ENCODE measurements at places on chromosomes 11 and 22.

- no peak for DNase-seq
These were observed 478.5 kb upstream of the TENM4 start for GRCh38 chr11:79919350-79919749.

DNA sequence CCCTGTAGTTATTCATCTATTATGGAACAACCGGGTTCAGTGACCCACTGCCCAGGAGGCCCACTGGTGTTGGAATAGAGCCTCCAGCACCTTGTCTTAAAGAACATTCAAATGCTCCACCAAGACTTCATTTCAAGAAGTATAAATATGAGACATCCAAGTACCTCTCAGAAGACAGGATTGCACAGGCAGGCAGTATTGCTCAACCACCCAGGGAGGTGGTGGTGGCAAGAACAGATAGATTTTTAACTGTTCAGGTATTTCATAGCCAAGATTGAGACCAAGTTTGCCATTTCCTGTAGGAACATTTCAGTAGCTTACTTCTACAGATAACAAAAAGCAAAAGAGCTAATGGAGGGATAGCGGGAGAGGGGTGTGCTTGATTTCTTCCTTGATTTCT lies 78.7 kb downstream of the COMMD9 start:
- no peak for DNase-seq

GRCh38 chr11:18696638-18697225 lies 1.8 kb upstream of the TMEM86A start:
- DNase-seq, result no peak

DNA sequence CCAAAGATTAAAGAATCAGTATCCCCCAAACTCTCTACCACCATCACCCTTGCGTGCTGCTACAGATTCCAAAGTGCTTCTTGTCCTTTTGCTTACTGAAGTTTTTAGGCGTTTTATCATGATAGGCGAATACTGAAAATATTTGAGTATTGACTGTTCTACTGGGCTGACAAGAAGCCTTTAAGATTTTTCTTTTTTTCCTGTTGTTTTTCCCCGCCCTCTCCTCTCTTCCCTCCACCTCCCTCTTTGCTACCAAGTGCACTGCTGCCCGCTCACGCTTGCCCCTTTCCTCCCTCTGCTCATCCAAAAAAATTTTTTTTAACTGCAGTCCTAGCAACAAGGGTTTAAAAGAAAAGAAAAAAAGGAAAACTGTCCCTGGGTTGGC lies 679 bp downstream of the SPCS2 start:
- no peak for DNase-seq

DNA sequence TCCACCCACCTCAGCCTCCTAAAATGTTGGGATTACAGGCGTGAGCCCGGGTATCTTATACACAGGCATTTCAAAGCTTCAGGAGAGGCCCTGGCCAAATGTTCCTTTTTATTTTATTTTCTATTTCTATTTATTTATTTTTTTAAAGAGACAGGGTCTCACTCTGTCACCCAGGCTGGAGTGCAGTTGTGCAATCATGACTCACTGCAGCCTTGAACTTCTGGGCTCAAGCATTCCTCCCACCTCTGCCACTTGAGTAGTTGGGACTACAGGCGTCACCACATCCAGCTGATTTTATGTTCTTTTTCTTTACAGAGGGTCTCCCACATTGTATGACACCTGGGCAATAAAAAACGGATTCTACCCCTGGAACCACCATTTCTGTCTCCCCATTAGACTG lies 71.2 kb downstream of the FBXO7 start:
- no peak for DNase-seq

DNA sequence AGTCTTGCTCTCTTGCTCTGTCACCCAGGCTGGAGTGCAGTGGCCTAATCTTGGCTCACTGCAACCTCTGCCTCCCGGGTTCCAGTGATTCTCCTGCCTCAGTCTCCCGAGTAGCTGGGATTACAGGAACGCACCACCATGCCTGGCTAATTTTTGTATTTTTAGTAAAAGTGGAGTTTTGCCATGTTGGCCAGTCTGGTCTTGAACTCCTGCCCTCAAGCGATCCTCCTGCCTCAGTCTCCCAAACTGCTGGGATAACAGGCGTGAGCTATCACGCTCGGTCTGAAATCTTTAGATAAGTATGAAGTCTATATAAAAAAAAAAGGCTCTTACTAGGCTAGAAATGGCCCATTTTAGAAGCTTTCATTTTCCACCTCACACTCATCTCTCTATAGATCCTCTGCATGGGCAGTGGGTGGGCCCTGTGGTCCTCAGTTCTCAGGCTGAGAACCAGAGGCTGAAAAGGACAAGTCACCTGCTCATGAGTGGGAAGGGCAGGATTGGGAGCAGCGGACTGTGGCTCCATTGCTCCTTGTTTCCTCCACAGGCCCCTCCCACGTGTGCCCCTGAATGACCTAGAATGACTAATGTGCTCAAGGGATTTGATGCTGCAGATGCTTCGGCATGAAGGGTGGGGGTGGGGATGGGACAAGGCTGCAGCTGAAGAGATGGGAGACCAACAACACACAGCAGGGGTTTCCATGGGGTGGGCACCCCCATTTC lies 19.8 kb upstream of the PRAME start:
- DNase-seq, result peak; percentile 31

DNA sequence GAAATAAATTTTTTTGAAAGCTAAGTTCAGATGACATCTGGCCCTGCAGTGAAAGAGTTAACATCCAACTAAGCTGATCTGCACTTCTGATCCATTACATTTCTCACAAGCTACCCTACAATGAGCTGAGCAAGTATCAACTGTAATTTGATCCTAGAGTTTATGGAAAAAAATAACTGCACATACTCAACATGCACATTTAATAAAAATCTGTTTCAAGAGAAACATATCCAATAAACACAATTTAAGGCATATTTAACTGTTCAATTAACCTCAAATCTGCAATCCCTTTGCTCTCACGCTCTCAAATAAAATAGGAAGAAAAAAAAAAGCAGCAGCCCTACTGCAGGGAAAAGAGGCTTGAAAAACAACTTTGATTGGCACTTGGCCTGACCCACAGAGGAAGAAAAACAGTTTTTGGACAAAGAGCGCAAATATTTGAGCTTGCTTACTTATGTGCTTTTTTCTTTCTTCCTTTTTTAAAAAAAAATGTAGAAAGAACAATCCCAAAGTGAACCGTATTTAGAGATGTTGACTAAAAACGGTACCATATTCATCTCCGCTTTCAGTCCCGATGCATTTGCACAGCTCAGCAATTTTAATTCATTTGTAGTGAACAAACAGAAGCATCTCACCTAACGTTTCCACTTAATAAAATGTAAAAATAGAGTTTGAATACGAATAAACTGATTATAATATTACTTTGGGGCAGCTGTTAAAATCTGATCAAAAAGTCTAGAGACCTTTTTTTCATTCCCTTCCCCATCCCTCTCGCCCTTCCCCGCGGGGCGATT lies 1.6 kb downstream of the SESN3 start:
- DNase-seq, result no peak

- no peak for DNase-seq
These were observed 35.0 kb upstream of the MYRF start for GRCh38 chr11:61717286-61718033.

GRCh38 chr11:68813773-68814172 lies 27.9 kb downstream of the CPT1A start:
- no peak for DNase-seq

- DNase-seq, result peak; percentile 5
These were observed 662.5 kb downstream of the LUZP2 start for GRCh38 chr11:25159341-25159740.

Data from fibroblast of the conjunctiva (primary cell).